Dermis blood vessel endothelial cell (primary cell): ENCODE measurements at places on chromosomes 2 and 18. TPM values are rescaled to one million over a fixed set of nuclear protein-coding genes. Genes with fewer than 3 reads are reported as not detected.

DNA sequence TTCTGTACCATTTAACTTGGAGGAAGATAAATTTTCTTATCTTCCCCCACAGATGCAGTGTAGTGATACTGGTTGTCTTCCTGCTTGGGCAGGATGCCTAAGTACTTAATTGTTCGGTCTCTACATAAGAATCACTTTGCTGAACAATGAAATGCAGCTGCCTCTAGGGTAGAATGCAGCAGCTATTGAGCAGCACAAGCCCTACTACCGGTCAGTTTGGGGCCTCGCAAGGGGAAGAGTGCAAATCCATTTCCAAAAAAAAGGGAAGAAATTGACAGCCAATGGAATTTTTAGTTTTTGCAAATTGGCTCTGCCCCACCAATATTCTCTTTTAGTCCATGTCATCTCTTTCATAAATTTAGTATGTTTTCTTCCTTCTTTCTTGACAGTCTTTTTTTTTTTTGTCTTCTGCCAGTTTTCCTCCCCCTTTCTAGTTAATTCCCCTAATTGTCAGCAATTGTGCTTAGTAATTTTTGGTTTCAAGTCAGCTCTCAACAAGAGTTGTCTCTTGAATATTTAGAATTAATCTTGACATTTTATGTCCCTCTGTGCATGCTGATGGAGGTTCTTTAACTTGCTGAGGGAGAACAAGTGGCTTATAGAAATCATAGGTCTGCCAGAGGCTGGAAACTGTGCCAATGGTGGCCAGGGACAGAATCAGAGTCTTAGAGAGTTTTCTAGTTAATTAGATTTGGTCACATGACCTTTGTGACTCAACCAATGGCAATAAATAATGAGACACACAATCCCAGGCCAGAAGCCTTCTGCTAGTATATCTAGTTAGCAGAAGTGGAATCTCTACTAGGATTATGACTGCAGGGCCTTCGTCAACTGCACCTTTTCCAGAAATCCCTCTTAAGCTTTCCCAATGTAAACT is 270.0 kb downstream of the CTNNA2 start:
- no peak for DNase-seq

Gene SAG
- 0.19 TPM in 1 of 2 replicates, not detected in the other for total RNA-seq

DNA sequence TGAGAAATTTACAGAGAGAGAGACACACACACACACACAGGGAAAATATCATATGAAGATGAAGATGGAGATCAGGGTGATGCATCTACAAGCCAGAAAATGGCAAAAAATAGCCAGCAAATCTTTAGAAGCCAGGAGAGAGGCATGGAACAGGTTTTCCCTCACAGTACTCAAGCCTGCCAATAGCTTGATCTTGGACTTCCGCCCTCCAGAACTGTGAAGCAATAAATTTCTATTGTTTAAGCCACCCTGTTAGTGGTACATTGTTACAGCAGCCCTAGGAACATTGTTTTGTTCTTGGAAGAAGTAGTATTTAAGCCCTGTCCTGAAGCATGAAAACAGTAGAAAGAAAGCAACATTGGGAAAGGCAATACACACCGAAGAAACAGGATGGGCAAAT is 292.0 kb upstream of the LRP1B start:
- DNase-seq, result no peak

GRCh38 chr2:240344904-240345303 is 90.6 kb upstream of the GPC1 start:
- DNase-seq, result no peak

GRCh38 chr2:100040906-100041305 is 101.5 kb downstream of the AFF3 start:
- DNase-seq, result no peak

Gene HOXD13
- under 0.01 TPM in 1 of 2 replicates, not detected in the other for total RNA-seq

DNA sequence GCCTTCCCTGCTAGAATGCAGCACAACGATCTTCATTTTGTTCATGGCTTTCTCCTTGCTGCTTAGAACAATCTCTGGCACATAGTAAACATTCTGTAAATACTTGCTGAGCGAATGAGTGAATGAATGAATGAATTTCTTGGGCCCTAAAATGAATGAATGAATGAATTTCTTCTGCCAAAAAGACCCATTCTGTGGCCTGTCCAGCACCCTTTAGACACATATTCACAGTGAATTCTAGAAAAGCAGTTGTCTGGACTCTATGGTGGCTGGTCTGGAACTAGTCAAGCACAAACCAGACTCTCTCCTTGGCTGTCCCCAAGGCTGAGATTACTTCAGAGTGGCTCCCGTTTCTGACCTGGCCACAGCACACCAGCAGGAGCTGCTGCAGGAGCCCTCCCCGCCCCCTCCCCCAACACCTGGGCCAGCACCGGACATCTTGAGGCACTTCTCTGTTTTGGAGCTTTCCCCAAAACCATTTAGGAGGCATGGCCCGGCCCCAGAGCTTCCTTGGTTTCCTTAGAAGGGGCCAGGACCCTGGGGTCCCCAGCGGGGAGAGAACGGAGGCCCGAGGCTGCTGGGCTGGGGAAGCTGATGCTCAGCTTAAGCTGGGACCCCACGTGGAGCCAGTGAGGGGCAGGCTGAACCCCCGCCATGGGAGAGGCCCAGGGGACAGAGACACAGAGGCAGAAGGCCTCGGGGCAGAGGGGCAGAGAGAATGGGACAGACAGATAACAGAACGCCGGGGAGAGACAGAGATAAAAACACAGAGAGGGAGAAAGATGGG is 159.0 kb downstream of the ZFP36L2 start:
- DNase-seq, result no peak

- no peak for DNase-seq
Measured at GRCh38 chr2:192011196-192011595, 164.3 kb upstream of the CAVIN2 start.

- DNase-seq, result no peak
Measured at GRCh38 chr2:191922736-191923651, 76.1 kb upstream of the CAVIN2 start.

Gene TRMT61B
- total RNA-seq, result 9.4 and 14.5 TPM in 2 replicates

GRCh38 chr2:80464275-80464674 is 159.7 kb upstream of the LRRTM1 start:
- no peak for DNase-seq

- DNase-seq, result no peak
Measured at GRCh38 chr2:98089941-98090340, 3.0 kb downstream of the VWA3B start.

DNA sequence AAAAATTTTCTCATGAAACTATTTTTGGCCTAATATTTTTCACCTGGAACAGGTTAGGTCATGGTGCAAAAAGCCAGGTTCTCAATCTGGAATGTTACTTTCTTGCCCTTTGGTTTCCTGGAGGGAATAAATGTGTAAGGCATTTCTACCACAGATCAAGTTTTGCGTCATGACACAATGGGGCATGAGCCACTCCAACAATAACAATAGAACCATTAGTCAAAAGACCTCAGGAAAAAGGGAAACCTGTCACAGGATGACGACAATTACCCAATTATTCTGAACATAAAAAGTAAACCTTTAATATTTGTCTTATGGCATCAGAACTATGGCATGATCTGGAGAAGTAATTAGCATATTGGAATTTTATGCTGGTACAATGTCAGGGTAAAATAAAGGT is 88.2 kb upstream of the HNRNPA3 start:
- peak; percentile 85 for DNase-seq

Gene STAT4
- total RNA-seq, result 0.51 and 1.6 TPM in 2 replicates
